ENCODE measurements at places on chromosomes 12 and 14.
A peak's percentile ranks its signal among the peaks of the same experiment; 100 is the strongest.

GRCh38 chr14:22973217-22974032 is 8.9 kb downstream of the AJUBA start:
- peak; percentile 51 for DNase-seq

- DNase-seq: no peak
Observed at GRCh38 chr14:104101651-104102281, 16.3 kb downstream of the ASPG start.

DNA sequence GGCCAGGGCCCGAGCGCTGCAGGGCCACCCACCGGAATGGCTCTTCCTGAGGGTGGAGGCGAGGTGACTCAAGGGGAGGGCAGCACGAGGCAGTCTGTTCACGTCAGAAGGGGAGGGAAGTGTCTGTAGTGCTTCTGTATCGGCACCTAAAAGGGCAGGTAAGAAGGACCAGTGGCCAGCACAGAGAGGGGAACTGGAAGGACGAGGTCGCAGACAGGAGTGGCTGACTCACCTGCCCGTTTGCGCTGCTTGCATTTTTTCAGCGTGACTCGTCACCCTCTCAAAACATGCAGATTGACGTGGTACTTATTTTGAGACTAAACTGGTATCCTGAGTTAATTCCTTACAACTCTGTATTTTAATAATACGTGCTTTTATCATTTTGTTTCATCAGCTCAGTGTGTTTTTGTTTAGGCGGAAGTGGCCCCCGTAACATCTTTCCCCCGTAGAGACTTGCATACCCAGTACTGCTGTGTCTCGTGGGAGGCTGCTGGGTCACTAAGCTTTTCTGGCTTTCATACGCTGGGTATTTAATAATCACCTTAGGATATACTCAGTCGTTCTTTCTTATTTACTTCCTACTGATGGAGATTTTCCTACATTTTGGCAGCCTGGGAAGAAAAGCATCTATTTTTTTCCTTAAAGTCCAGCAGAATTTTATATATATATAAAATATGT is 26.4 kb downstream of the SFSWAP start:
- peak; percentile 68 for DNase-seq

DNA sequence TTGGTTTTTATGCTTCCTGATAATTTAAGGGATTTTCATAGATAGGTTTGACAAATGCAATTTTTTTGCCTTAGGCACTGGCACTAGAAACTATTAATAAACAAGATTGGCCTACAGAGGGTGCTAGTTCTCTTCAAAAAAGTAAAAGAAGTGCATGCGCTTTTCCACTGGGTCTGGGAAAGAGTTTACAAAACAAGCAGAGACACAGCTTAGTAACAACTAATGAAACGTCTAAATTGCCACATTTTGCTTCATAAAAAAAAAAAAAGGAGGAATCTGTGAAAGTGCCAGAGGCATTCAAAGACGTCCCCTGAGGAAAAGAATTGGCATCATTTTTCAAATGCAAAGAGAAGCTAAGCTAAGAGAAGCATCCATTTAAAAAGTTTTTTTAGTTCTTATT is 58.3 kb upstream of the EEA1 start:
- peak; percentile 37 for DNase-seq

DNA sequence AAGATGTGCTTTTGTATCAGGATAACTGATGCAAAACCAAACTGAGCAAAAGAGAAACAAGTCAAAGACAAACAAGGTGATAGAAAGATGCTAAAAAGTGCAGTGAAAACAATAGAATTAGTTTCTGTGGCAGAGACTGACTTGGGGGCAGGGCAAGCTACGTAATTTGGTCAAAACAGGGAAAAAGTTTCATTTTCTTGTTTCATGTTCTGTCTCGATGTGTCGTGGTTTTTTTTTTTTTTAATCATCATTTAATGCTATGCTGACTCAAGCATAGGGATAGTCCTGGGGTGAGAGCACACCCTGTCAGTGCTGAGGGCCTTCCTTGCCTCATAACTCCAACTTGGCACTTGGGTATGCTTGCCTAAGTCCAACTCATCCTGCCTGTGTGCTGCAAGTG is 144.1 kb upstream of the PTPRQ start:
- DNase-seq: no peak

DNA sequence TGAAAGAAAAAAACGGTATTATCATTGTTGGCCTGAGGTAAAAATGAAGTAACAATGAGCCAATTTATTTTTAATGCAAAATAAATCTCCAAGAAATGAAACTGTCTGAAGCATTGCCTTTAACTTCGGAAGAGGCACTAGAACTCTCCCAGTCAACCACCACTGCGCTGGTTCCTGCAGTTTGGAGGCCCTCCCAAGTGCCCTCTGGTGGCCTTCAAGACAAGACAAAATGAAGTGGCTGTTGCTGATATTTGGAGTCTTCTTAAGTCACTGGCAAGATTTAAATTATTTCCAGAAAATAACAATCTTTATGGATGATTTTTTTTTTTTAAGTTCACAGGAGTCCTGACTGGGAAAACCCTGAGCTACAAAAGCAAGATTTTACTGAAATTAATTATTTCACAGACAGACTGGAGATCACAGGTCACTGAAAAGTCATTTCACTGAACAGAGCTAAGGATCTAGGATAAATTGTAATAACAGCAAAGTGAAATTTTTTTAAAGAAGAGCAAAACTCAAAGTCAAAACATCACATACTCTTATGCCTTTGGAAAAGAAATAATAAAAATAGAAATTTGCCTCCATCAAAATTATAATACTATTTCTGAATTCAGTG is 58.2 kb downstream of the DICER1 start:
- DNase-seq: peak; percentile 29

- DNase-seq: peak; percentile 5
Observed at GRCh38 chr12:29148596-29148910, 525 bp upstream of the FAR2 start.

GRCh38 chr12:56028511-56029165 is 7.8 kb downstream of the IKZF4 start:
- DNase-seq: no peak

GRCh38 chr14:80638620-80639515 is 302.7 kb downstream of the CEP128 start:
- DNase-seq: peak; percentile 62

GRCh38 chr14:69034612-69035262 is 55.6 kb upstream of the ACTN1 start:
- no peak for DNase-seq

- DNase-seq: no peak
Observed at GRCh38 chr14:38201137-38201828, 6.4 kb upstream of the SSTR1 start.

GRCh38 chr14:50344876-50345563 is 32.9 kb downstream of the DMAC2L start:
- DNase-seq: no peak

GRCh38 chr12:86331012-86331411 is 74.8 kb upstream of the MGAT4C start:
- DNase-seq: no peak

GRCh38 chr14:86712176-86712575 is 1182.2 kb downstream of the FLRT2 start:
- DNase-seq: no peak

DNA sequence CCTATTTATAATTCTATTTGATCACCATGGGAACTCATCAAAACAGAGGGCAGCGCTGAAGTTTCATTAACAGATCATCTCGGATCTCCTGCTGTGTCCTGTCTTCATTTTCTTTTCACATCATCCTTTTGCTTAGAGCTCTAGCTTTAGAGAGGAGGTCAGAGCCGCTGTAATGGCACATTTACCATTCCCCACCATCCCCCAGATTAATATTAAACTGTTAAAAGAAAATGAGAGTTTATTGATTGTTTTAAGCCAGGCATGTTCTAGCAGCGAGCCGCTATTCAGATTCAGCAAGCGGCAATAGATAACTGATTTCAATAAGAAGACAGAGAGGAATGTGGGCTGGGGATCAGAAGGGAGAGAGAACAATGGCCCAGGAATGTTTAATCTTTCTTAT is 308.8 kb downstream of the EGLN3 start:
- DNase-seq: no peak

DNA sequence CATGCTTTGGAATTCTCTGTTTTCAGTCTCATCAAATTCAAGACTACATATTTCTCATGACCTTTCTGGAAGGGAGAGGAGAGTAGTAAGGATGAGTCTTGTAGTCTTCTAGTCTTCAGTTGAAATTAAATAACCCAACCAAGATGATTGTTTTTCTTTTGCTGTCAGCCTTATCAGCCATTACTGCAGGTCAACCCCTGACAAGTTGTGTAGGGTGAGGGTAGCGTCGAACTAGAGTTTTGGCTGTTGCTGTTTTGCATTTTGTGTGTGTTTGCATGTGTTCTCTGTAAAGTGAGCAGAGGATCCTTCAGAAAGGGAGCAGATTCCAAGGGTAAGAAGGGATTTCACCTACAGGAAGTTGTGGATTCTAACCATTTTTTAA is 28.4 kb downstream of the DIP2B start:
- no peak for DNase-seq

DNA sequence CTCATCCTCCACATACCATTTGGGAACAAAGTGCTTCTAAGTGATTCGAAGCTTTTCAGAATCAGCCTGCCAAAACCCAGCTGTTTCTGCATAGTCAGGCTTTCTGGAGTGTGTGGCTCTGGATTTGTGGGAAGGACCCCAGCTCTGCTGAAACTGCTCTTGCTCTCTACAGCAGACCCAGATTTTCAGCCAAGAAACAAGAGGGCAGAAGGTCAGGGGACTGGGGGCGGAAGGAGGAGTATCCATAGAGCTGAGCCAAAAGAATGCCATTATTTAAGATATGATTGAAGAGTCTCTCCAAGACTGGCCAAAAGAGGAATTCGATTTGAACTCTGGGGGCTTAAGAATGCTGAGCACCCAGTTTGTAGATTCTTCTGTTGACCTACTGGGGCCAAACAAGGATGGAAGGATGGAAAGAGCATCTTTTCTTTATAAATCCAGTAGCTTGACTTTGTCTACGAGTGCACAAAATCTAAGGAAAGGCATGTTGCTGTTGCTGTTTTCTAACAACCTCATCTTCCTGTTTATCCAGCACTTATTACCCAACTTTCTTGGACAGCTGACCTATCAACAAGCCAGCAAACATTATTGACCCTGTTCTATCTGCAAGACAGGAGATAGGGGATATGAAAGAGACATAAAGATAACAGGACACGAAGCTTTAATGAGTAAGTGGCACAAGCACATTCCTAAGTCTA is 29.2 kb downstream of the FBLN5 start:
- no peak for DNase-seq

GRCh38 chr12:41956353-41956752 is 188.3 kb downstream of the GXYLT1 start:
- DNase-seq: no peak

GRCh38 chr12:129211862-129212630 is 358.8 kb downstream of the GLT1D1 start:
- no peak for DNase-seq

GRCh38 chr14:101071493-101071906 is 168.0 kb upstream of the RTL1 start:
- DNase-seq: no peak

GRCh38 chr12:106139422-106140171 is 843 bp upstream of the NUAK1 start:
- peak; percentile 80 for DNase-seq

DNA sequence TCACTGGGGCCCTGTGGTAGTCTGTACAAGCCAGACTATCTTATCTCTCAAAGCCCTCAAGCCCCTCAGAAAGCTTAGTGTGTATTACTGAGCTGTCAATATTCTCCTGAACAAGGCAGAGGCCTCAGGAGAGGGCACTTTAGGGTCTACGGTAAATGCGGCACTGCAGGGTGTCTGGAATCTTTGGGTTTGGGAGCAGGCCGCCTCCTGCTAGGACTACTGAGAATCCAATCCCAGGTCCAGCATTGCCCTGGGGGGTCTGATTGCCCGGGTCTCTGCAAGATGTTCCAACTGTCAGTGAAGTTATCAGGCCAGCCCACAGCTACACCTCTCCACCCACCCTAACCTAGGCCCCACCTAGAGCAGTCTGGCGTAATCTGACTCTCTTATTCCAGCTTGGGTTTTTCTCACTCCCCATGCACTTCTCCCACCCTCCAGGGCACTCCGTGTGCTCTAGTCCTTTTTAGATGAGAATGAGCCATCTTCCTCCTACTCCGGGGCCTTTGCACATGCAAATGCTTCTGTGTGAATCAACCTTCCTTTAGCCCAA is 4.3 kb upstream of the ZFP36L1 start:
- DNase-seq: no peak

DNA sequence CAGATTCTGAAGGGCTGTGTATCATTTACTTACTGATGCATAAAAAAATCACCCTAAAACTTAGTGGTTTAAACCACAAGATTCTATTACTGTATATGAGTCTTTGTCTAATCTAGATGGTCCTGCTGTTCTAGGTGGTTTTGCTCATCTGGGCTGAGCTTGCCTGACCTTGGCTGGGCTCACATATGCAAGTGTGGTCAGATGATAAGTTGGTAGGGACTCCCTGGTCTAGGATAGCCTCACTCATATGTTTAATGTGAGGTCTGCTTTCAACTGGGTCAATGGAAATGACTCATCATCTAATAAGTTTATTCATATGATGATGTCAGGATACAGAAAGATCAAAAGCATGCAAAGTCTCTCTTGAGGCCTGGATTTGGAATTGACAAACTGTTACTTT is 887.8 kb downstream of the TRHDE start:
- no peak for DNase-seq

GRCh38 chr14:23579739-23580138 is 1.1 kb upstream of the JPH4 start:
- no peak for DNase-seq

- DNase-seq: no peak
Observed at GRCh38 chr12:6928703-6929407, 1.1 kb downstream of the ATN1 start.
